Stimulated activated CD4-positive, alpha-beta T cell treated with anti-CD3 and anti-CD28 coated beads, Interleukin-1b, Interleukin-23, amount 100 ng/mL, for 1 hour (primary cell): ENCODE measurements at places on chromosomes 7 and 10.

GRCh38 chr7:144510621-144511020 lies 107.1 kb upstream of the NOBOX start:
- no peak for DNase-seq

DNA sequence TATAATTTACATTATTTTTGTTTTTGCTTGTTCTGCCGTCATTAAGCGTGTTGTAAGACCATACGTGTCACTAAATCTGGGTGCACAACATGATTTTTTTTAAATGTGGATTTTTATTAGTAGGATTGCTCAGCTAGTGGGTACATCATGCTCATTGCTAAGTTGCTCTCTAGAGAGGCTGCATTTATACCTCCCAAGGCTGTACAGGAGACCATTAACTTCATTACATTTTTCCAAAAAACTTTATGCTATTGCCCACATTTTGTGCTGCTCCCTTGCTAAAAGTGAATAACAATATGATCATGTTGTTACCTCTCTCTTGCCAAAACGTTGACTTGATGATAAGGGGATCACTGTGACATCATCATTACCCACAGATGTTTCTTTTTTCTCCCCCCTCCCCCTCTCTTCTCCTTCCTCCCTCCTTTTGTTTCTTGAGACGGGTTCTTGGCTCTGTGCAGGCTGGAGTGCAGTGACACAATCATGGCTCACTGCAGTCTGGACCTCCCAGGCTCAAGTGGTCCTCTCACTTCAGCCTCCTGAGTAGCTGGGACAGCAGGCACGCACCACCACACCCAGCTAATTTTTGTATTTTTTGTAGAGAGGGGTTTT lies 65.1 kb downstream of the BMPR1A start:
- no peak for DNase-seq

GRCh38 chr7:46832136-46832535 lies 749.8 kb downstream of the TNS3 start:
- no peak for DNase-seq

DNA sequence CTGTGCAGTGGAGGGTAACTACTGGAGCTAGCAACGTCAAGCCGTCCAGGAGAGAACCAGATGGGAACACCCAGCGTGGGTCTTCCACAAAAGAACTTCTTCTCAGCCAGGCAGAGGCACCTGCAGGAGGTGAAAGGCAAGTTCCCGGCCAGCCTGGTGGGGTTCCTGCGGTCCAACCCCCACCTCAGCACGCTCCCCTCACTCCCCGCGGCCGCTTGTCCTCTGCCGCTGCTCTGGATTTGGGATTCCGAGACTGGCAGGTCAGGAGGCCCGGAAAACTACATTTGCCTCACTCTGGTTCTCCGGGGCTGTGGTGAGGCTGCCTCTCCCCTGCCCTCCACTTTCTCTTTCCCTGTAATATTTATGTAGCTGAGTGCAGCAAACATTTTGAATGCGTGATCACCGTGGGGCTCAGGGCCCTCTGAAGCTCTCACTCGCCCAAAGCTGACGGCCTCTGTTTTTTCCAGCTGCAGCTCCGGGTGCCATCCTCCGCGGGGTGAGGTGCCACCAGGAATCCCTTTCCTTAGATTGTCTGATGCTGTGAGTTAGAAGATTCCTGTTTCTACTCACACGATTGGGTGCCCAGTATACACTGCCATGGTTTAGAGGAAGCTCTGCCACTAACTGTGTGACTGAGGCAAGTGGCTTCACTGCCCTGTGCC lies 366.9 kb downstream of the DNAJB6 start:
- DNase-seq = no peak

DNA sequence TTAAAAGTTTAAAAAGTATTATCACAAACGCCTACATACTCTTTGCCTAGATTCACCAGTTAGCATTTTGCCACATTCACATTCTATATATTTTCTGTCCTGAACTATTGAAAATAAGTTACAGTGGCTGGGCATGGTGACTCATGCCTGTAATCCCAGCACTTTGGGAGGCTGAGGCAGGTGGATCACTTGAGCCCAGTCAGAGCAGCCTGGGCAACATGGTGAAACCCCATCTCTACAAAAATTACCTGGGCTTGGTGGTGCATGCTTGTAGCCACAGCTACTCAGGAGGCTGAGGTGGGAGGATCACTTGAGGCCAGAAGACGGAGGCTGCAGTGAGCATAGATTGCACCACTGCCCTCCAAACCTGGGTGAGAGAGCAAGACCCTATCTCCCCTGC lies 5.3 kb downstream of the ARPC1A start:
- no peak for DNase-seq

- no peak for DNase-seq
Measured at GRCh38 chr7:16691241-16691640, 45.3 kb downstream of the BZW2 start.

GRCh38 chr10:112442063-112442462 lies 4.7 kb downstream of the ZDHHC6 start:
- no peak for DNase-seq
